HCT116 (cell line): ENCODE measurements at places on chromosomes 11 and 22.

DNA sequence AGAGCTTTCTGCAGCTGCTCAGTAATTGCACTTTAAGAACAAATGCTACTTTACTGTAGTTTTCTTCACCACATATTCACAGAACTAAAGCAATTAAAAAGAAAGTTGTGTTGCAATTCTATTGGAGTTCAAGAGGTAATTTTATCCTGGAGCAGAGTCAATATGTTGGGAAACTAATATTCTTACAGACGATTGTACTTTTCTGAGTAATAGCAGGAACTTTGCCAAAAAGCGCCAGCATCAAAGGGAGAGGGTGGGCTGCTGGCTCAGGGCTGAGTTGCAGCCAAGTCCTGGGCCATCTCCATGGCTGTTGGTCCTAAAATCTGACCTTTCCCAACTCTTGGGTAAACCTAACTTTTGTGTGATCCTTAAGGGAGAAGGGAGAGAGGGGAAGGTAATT is 73.6 kb upstream of the MYO18B start:
- no peak for DNase-seq

DNA sequence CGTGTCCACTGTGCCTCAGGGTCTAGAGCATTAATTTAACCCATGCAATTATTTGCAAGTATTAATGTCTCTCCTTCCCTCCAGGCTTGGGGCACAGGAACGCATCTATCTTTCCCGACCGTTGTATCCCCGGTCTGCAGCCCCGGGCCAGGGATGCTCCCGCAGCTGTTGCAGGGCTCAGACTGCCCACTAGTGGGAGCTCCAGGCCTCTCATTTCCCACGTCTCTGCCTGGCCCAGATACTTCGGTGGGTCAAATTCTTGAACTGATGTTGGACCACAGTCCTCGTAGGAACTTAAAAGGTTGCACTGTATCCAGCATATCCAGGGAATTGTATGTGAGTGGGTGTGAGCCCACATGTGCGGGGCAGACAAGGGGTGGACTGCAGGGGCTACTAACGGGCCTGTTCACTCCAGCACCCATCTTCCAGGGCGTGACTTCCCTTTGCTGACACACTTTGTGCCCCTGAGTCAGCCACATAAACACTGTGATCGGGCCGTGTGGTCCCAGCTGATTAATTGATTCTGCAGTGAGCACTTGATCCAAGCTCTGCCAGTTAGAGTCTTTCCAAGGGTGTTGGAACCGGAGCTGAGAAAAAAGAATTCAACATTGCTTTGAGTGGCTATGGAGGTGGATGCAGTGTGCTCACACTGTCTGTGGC is 451.3 kb downstream of the TBC1D22A start:
- peak; percentile 12 for DNase-seq

DNA sequence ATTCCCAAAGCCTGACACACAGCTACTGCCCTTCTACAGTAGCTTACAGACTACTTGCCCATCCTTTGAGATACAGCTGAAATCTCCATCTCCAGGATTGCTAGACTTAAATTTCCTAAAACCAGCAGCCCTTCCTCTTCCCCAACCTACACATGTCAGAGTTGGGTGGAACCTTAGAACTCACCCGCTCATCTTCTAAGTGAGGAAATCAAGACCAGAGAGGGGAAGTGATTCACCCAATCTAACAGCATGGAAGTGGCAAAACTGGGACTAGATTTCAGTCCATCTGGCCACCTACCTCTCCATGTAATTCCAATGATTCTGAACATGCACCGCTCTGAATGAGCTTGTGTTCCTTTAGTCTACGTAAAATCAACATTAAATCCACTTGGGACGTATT is 1.0 kb upstream of the TMEM86A start:
- DNase-seq = no peak

DNA sequence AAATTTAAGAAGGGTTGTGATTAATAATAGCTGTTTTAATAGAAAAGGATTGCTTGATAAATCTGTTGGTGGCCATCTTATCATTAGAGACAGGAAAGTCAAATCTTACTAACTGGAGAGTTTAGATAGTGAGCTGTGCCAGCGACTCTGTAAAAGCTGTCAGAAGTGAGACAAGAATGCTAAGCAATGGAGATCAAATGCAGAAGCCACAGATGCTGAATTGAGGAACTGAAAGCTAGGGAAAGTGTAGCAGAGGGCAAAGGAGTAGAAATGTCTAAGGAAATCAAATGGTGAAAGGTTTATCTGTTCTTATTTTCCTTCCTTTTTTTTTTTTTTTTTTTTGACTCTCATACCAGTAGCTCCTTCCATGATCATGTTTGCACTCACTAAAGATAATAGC is 13.7 kb downstream of the MS4A13 start:
- DNase-seq = no peak

DNA sequence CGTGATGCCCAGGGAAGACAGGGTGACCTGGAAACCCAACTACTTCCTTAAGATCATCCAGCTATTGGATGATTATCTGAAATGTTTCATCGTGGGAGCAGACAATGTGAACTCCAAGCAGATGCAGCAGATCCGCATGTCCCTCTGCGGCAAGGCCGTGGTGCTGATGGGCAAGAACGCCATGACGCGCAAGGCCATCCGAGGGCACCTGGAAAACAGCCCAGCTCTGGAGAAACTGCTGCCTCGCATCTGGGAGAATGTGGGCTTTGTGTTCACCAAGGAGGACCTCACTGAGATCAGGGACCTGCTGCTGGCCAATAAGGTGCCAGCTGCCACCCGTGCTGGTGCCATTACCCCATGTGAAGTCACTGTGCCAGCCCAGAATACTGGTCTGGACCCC is 43.5 kb upstream of the DAGLA start:
- DNase-seq = no peak
